ENCODE measurements at places on chromosomes 7 and 10.

GRCh38 chr10:60542657-60543056 is 153.0 kb upstream of the ANK3 start:
- DNase-seq = no peak

GRCh38 chr10:625333-625696 is 64.2 kb downstream of the DIP2C start:
- no peak for DNase-seq

GRCh38 chr10:88212069-88212468 is 348.6 kb downstream of the PTEN start:
- DNase-seq = no peak

DNA sequence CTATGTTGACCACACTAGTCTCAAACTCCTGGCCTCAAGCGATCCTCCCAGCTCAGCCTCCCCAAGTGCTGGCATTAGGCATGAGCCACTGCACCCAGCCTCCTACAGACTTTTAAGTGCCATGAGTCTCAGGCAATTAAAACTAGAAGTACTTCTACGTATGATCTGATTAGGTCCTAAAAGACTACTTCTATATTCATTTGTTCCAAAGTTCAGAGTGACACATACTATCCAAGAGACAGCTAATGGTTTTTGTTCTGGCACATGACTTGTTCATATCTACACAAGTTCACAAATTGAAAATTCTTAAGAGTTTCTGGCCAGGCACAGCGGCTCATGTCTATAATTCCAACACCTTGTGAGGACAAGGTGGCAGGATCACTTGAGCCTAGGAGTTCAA is 11.7 kb downstream of the ARHGAP19 start:
- DNase-seq = no peak

- DNase-seq = no peak
Observed at GRCh38 chr10:44033008-44033407, 351.9 kb downstream of the CXCL12 start.

GRCh38 chr7:117810642-117811512 is 62.4 kb downstream of the CTTNBP2 start:
- no peak for DNase-seq

DNA sequence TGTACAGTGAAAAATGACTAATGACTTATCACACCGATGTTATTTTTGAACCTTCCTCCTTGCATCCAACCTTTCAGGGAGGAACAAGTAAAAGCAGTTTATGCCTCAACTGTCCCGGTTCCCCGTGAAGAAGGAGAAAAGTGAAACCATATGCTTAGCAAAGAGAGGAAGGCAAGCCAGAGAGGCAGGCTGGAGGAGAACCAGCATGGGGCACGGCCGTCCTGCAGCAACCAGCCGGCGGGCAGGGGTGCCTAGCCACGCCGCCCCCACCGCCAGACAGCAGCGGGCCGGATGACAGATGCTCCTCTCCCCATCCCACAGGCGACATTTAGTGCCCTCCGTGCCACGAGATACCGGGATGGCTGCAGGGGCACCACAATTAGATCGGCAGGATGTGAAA is 421.4 kb upstream of the MGMT start:
- DNase-seq = no peak

GRCh38 chr7:94332571-94332970 is 62.1 kb upstream of the COL1A2 start:
- no peak for DNase-seq

DNA sequence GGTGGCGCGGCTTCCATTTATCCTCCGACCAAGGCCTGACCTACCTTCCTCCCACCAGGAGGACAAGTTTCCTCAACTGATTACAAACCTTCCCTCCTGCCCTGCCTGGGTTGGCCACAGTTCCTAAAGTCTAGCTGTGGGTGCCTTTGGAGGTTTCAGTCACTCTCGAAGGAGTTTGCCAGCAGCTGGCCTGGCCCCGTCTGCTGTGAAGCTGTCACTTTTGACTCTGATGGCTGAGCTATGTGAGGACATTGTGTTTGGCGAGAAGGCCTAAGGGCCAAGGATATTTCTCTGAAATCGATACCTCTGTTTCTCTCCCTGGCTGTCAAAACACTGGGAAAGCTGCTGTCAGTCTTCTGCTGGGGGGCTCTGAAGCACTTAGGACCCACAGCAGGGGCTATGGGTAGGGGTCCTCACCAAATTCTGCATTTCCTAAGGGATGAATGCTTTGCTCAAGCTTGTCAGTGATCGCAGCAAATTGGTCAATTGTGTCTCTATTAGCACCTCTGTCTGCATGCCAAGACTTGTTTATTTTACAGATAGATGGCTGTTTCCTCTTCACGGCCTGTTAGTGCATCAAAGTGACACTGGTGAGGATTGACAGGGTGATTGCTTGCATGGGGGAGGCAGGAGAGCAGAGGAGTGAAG is 31.9 kb upstream of the SAMD8 start:
- no peak for DNase-seq

DNA sequence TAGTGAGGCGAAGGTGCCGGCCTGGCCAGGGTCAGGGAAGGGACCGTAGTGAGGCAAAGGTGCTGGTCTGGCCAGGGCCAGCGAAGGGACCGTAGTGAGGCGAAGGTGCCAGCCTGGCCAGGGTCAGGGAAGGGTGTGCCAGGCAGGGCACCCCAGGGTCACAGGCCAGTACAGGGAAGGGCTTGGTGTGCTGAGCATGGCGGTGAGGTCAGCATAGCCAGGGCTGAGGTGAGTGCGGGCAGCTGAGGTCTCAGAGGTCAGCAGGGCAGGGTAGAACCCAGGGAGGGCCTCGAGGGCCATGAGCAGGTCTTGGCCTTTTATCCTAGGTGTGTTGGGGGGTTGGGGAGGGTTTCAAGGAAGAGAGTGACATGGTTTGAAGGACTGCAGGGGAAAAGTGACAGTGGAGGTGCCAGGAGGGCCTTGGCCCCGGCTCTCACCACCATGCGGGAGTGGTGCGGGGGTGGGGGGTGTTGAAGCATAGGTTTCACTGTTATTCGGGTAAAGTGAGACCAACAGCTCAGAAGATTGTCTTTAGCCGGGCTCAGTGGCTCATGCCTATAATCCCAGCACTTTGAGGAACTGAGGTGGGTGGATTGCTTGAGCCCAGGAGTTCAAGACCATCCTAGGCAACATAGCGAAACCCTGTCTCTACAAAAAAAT is 93.3 kb downstream of the CHST15 start:
- DNase-seq = no peak

- DNase-seq = no peak
Observed at GRCh38 chr7:90856351-90857070, 260.4 kb downstream of the CDK14 start.

DNA sequence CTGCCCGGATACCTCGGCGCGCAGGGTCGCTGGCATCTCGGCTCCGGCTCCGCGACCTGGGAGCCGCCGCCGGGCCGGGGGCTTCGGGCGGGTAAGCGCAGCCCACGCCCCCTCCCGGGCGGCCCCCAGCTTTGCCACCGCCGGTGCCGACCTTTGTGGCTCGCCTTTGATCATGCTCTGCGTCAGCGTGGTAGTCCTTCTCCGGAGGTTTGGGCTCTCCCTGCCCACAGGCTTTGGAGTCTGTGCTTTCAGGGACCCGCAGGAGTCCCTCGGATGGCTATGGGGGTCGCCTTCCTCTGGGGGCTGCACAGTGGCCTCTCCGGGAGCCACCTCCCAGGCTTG is 7.3 kb downstream of the ATP6V1F start:
- no peak for DNase-seq

DNA sequence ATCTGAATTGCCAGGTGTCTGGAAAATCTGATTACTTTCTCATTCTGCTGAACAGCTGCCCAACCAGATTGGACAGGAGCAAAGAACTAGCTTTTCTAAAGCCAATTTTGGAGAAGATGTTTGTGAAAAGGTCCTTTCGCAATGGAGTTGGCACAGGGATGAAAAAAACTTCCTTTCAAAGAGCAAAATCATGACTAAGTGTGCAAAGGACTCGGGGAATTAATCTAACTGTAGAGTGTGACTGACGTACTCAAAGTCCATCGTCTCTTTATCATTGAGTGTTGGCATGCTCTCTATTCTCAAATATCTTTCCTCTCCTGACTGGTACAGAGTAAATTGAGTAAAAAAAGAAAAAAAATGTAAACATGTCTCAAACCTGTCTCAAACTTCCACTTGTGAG is 3.3 kb downstream of the NPS start:
- no peak for DNase-seq

GRCh38 chr10:34081948-34082347 is 733.1 kb downstream of the PARD3 start:
- DNase-seq = no peak

DNA sequence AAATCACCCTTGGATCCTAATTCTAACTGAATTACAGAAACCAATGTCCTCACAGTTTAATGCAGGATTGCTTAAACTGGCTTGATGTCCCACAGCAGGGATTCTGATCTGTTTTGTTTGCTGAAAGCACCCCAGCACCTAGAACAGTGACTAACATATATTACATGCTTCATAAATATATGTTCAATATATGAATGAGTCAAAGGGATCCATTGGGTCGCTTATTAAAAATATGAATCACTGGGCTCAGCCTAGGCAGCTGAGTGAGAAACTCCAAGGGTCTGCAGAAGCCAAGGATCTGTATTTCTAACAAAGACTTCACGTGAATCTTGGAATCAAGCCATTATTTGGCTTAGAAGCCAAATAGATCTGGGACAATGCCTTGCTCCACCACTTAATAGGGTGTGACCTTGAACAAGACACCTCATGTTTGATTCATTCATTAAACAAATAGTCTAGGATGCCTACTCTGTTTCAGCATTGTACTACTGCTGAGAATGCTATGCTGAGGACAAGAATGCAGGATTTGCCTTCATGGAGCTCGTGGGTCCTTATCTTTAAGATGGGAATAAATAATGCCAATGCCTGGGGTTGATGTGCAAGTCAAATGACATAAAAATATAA is 103.4 kb upstream of the DLX6 start:
- DNase-seq = no peak

DNA sequence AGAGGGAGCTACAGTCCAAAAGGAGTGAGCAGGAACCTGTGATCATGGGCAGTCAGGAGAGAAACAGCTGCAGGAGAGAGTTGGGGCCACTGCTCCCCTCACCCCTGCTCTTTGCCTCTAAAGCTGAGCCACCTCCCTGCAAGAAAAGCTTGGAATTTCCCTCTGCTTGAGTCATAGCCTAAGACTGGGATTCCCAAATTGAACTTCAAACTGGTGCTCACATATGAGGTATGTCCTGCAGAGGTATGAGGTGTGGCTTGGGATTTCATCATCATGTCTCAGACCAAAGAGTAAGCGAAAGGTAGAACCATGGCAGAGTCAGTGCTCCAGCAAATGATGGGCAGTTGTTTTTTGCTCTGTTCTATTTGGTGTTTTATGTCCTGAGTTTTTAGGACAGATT is 237.1 kb upstream of the NRP1 start:
- no peak for DNase-seq

DNA sequence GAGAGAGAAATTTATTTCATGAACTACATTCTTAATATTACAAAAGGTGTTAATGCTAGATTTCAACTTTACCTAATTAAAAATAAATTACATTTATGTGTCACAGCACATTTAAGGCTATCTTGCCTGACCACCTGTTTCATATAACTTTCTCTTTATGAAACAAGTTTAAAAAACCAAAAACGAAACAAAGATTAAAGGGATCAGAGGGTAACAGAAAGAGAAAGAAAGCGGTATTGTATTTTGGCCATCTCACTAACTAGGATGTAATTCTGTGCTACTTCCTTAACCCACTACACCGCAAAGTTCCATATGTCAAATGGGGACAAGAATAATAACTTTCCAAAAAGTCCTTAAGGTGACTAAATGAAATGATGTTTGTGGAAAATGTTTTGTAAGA is 6.3 kb upstream of the RHOBTB1 start:
- DNase-seq = no peak

DNA sequence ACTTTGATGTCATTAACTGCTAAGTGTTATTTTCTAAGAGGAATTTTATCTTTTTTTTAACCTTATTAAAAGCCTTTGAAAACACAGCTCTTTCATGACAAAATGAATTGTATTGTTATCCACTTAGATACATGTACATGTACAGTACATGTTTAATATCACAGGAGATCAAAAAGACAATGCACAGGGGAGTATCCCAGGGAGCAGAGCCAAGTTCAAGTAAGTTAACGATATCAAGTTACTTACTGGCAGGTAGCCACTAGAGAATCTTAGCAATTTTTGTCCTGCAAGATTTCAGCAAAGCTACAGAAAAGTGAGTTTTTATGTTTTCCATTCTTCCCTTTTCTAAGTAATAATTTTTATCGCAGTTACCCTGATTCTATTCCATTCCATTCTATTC is 33.9 kb upstream of the ARL4A start:
- no peak for DNase-seq

GRCh38 chr7:85554236-85555178 is 367.7 kb upstream of the SEMA3D start:
- no peak for DNase-seq

All from stimulated activated CD4-positive, alpha-beta T cell treated with anti-CD3 and anti-CD28 coated beads, TNF-alpha, amount 100 ng/mL, for 1 hour (primary cell).